ENCODE measurements at places on chromosomes 4 and X.

DNA sequence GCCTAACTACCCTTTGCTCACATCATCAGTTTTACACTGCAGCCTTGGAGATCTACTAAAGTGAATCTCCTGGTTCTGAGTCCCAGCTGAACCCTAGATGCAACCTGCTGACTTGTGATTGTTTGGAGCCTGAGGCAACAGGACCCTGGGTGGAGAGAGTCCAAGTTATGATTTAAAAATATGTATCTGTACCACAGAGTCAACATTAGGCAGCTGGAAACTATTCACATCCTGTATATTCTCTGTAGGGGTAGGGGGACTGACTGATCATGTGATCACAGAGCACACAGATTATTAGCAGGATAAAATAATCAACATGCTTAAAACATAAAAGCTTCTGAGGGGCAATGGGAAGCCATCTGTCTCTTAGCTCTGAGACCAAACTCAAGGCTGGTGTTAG, 52.1 kb downstream of the CT47B1 start:
- DNase-seq: no peak

GRCh38 chr4:126850286-126850685, 782.5 kb upstream of the INTU start:
- no peak for DNase-seq

GRCh38 chrX:39758791-39759525, 338.8 kb downstream of the BCOR start:
- DNase-seq: no peak

- no peak for DNase-seq
Measured at GRCh38 chr4:60128888-60129287, 1071.2 kb upstream of the ADGRL3 start.

DNA sequence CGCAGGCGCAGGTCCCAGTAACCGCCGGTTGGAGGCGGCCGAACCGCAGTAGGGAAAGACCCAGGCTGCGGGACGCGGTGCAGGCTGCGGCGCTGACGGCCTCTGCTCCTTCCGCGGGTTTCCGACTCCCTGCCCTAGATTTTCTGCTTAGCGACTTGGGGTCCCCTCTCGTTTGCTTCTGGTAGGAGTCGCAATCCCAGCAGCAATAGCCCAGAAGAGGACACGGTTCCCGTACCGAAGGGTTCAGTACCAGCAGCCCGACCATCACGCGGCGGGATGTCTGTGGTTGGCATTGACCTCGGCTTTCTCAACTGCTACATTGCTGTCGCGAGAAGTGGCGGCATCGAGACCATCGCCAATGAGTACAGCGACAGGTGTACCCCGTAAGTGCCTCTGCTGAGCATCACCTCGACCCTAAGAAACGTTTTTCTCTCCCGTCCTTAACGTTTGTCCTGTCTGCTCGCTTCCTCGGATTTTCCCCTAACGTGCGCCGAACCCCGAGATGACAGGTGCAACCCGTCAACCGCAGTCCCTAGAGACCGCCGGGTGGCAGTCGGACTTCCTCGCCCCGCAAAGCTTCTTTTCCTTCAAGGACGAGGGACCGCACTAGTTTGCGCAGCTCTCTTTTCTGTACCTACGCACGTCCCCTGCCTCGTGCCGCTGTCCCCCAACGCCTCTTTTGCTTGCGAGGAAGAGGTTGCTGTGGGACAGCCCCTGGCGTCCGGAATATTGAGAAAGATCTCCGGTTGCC, at the start of gene HSPA4L:
HSPA4L (plus strand) TSS at position 48 of the 751 bp plus-strand sequence; CDS start at position 277, 229 bp downstream.
- DNase-seq: peak; percentile 64

DNA sequence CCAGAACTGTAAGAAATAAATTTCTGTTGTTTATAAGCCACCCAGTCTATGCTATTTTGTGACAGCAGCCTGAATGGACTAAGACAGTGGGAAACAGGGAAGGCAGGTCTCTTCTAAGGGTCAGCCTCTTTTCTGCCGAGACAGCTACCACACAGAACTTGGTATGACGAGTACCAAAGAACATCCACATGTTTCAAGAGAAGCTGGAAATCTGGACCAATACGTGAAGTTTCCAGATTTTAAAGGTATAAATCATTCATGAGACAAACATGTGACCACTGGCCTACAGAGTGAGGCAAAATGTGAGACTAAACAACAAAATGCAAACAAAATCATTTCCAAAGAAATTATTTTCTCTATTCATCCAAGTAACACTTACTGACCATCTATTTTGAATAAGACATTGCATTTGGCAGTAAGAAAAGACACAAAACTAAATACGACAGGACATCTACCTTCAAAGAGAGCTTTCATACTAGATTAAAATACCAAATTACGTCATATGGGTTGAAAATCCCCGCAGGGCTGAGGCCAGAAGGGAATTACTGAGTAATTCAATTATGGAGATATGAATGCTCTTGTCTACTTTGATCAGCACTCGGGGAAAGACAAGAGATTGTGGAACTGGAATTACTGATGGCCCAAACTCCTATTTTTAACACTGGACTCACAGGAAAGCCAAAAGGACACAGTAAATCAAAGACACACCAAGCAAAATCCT, 7.2 kb downstream of the SCARB2 start:
- DNase-seq: no peak

DNA sequence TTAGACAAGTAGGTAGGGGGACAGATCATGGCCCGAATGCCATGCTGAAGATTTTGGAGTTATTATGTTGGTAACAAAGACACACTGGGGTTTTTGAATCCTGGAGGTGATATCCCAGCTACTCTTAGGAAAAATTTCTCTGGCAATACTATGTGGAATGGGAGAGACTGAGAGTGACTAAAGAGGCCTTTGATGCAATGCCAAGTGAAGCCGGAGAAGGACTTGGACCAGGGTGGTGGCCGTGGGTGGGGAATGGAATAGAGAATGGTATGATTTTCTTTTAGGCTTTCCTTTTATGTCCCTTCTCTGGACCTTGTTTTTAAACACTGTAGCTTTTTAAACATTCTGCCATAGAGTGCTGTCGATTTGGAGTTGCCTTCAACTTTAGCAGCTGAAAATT, 141.6 kb downstream of the DCLK2 start:
- no peak for DNase-seq

DNA sequence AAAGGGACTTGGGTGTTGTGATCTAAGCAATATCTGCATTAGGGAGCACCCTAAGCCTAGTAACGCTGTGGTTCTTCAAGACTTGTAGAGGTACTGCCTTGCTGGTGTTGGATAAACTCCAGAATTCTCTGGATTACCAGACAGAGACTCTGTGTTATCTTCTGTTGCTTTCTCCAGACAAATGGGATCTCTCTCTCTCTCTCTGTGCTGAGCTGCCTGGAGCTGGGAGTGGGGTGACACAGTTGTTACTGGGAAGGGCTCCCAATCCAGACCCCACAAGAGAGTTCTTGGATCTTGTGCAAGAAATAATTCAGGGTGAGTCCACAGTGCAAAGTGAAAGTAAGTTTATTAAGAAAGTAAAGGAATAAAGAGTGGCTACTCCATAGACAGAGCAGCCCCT, 48.8 kb downstream of the MCUB start:
- no peak for DNase-seq

GRCh38 chrX:109841869-109842579, 109.0 kb upstream of the ACSL4 start:
- no peak for DNase-seq

- no peak for DNase-seq
Measured at GRCh38 chr4:158004101-158004500, 168.7 kb downstream of the GASK1B start.

DNA sequence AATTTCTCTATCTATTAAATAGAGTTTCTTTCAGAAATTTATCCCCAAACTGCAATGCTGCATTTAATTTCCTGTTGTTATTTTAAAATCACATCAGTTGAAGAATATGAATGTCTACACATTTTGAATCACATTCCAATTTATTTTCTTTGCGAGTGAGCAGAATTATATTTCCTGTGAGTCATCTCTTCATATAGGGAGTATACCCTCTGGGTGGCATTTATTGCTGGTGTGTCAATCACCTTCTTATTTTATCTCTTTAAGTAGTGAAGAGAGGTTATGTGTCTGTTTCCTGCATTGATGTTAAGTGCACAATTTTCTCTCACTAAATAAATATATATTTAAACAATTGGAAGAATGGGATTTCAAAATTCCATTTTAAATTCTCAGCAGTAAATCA, 511.0 kb upstream of the ATOH1 start:
- DNase-seq: no peak

GRCh38 chrX:106726485-106727437, at the start of gene RNF128:
Gene RNF128 (plus strand): TSS chrX:106726701. CDS start chrX:106726914, 213 bp downstream.
- DNase-seq: no peak

- no peak for DNase-seq
Measured at GRCh38 chr4:25100021-25100555, 60.2 kb downstream of the SEPSECS start.

DNA sequence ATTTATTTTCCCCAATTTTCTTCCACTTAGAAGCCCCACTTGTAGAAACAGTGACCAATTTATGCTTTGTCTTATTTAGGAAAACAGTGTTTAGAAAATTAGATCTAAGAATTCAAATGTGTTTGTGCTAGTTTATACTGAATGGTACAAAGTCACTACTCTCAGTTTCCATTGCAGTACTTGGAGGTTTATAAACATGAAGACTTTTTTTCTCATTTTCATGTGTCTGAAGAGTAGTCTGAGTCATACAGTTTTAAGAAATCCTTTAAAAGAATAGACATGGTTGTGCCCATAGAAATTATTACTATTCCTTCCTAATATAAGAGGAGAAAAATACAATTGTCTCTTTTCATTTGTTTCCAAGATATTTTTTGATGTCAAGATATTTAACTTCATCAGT, 458.7 kb downstream of the NAF1 start:
- no peak for DNase-seq

DNA sequence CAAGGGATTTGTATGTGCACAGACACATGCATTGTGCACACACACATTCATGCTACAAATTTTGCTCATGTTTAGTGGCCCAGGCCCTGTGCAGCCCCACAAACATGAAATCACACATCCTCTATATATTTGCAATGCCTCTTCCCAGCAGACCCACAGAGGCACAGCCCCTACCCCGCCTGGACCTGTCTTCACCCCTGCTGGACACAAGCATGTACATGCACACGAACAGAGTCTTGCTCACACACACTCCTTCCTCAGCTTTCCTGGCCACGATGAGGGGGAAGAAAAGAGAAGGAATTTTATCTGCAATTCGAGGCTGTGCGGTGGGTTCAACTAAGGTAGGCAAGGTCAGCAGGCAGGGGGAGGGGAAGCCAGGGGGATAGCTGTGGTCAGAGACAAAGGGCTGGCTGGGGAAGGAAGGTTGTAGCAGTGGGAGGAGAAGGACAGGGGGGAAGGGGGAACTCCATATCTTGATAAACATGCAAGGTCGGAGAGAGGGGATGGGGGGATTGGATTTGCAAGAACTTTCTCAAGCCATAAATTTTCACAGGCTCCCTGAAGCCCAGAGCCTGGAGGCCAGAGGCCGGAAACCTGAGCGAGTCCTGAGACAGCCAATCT, 156.4 kb downstream of the EFNB1 start:
- DNase-seq: no peak

DNA sequence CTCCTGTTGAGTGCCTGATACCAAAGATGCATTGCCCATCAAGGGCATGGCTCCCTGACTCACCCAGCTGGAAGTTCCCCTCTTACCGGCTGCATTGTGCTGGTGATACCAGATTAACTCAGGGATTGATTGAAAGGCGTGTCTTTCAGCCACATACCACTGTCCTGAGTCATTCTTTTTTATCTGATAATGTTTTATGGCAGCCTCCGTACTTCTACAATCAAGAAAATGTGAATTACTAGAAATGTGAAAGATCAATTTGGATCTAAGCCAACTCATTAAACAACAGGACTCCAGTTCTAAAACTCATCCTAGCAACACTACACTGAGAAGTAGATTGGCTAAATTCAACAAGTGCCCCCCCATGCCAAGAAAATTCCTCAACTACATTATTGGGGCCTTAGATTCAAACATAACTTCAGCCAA, 40.0 kb downstream of the TXK start:
- DNase-seq: no peak

GRCh38 chr4:11439836-11440235, 11.1 kb upstream of the HS3ST1 start:
- no peak for DNase-seq

GRCh38 chrX:37745835-37746217, 34.0 kb upstream of the CYBB start:
- DNase-seq: no peak

- no peak for DNase-seq
Measured at GRCh38 chr4:13169731-13170525, 314.2 kb downstream of the RAB28 start.

- DNase-seq: no peak
Measured at GRCh38 chr4:159413306-159413943, 310.5 kb downstream of the RAPGEF2 start.

DNA sequence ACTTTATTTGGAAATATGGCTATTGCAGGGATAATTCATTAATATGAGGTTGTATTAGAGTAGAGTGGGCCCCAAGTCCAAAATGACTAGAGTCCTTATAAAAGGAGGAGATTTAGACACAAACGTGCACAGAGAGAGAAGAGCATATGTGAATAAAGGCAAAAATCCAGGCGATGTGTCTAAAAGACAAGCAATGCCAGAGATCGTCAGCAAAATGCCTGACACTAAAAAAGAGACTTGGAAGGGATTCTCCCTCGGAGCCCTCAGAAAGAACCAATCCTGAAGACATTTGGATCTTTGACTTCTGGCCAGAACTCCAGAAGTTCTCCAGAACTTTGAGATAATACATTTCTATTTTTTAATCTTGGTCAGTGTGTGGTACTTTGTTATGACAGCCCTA, 472.1 kb downstream of the NLGN4X start:
- DNase-seq: no peak

DNA sequence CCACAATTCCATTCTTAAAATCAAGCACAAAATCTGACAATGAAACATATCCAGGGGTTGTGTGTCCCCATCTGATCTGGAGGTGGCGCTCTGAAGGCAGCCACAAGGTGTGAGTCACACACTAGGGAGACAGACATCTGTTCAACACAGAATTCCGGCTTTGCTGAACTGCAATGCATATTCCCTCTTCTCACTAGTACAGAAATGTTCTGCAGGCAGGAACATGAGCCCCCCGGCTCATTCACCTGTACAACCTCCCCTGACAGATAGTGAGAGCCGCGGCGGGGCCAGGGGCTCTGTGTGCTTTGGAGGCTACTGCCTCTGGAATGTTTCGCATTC, 41.9 kb downstream of the WDR1 start:
- no peak for DNase-seq

- no peak for DNase-seq
Measured at GRCh38 chr4:88706574-88706973, 8.9 kb upstream of the NAP1L5 start.

DNA sequence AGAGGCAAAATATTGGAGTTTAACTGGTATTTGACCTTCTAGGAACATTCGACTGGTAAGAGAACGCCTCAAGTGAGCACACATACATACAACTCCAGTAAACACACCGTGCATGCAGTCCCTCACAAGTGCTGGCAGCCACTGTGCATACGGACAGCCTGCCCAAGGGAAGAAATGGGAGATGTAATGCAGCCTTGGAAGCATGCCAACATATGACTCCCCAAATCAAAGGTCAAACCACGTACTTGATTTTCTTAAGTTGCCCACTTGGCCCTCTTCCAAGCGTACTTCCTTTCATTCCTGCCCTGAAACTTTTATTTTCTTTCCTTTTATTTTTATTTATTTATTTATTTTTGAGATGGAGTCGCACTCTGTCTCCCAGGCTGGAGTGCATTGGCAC, 206.6 kb downstream of the SPRY1 start:
- no peak for DNase-seq

GRCh38 chr4:105208561-105208960, 61.9 kb downstream of the TET2 start:
- DNase-seq: no peak

Data from activated T-helper 1 cell treated with anti-CD3 and anti-CD28 coated beads, Interleukin-12 subunit alpha, Interleukin-12 subunit beta, Interleukin-2, Interleukin-4 antibody, amounts not matched to agents 30 ng/mL and 10 ng/mL and 1 ng/mL, durations not matched to agents 14 hours and 24 hours and 36 hours (primary cell).